B cell (primary cell): ENCODE measurements at places on chromosomes 16 and 17.
A peak's percentile ranks its signal among the peaks of the same experiment; 100 is the strongest.

- no peak for DNase-seq
These were observed 29.8 kb downstream of the PLD6 start for GRCh38 chr17:17176341-17176740.

DNA sequence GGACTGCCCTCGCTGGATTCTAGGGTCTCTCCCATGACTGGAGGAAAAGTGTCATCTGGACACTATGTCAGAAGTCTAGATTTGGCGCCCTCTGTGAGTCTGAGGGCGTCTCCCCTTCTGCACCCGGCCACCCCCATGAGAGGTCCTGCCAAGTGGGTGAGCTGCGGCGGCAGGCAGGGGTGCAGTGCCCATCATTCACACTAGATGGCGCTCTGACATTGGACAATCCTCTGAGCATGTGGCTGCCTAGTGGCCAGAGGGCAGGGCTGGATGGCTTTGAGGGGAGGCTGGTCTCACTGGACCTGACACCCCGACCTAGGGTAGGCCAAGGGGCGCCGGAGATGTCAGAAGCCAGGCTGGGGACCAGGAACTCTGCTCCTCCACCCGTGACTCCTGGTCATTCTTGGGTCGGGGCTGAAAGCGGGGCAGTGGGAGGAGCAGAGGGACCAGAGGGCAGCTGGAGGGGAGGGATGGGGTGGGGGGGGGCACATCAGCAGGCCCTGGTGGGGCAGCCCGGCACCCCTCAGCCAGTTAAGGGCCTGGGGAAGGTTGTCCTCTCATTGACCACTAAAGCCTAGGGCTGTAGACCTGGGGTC, 28.0 kb downstream of the MRM1 start:
- peak; percentile 80 for DNase-seq

- DNase-seq = no peak
These were observed 7.2 kb upstream of the G6PC1 start for GRCh38 chr17:42893359-42893758.

GRCh38 chr16:58384437-58385055, 7.7 kb upstream of the GINS3 start:
- DNase-seq = no peak

DNA sequence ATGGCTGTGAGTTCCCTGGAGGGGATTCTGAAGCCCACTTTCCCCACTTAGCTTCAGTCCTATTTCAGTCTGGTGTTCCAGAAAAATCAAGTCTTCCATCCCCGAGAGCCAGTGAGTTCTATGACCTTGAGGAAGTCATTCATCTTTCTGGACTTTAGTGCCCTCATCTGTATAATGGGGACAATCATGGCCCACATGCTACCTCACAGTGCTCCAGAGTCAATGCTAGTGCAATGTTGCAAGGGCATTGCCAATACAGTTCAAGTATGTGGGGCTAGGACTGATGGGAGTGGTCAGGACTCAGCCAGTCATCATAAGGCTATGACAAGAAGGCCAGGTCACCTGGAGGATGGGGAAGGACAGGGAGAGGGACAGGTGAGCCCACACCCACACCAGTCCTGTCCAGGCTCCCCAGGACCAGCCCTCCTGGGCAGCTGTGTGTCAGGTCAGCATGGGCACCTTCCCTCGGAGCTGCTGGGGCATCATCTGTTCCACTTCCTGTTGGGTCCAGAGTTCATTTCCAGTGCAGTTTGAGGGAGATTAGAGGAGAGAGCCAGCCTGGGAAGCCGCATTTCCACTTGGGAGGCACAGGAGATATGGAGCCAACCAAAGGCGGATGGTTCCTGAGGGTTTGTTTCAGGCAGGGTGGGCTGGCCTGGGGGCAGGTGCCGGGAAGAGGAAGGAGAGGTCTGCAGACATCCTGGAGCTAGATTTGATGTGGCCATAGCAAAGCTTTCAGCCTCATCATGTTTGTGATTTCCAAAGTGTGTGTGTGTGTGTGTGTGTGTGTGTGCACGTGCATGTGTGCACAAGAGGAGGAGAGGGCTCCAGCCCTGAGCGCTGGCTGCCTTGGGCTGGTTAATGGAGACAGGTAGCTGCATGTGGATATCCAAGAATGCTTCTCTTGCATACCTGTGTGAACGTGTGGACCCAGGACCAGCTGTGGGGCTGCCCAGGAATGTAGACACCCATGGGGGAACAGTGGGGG, 3.9 kb upstream of the WNT9B start:
- no peak for DNase-seq

GRCh38 chr17:6567528-6568183, 11.3 kb upstream of the PITPNM3 start:
- DNase-seq = no peak

DNA sequence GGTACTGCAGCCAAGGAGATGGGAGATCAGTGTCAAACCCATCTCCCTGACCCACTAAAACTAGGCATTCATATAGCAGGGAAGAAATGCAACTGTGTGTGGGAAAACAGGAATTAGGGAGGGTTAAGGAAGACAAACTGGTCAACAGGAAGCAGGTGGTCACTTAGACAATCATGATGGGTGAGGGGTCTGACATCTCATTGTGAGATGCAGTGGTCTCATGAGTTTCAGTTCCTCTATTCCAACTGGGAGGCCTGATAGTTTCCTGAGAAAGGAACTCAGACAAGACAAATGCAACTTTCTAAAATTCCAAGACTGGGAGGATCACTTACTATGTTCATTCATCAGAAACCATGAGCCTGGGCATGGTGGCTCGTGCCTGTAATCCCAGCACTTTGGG, 361.4 kb upstream of the C16orf82 start:
- DNase-seq = no peak

- no peak for DNase-seq
These were observed 3.2 kb upstream of the SOX8 start for GRCh38 chr16:978403-978802.

- peak; percentile 64 for DNase-seq
These were observed 27.2 kb downstream of the CLEC16A start for GRCh38 chr16:10971560-10971961.

GRCh38 chr16:84559311-84559932, 55.0 kb upstream of the MEAK7 start:
- DNase-seq = no peak

DNA sequence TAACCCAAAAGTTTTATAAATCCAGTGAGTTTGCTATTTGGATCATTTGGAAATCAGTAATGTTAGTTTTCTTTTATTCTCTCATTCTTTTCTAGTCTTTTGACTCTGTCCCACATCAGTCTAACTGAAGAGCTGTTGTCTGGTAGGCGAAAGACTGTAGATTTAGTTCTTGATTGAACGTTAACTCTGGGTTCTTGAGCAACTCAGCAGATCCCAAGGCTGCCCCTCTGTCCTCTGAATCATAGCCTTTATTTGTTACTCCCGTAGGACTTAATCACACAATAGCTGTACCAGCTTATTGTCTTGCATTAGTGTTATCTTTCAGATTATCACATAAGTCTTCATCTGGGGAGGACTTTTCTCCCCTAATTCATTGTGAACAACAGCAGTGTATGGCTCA, 119.3 kb upstream of the TOM1L1 start:
- DNase-seq = no peak

- DNase-seq = no peak
These were observed 113.8 kb downstream of the CYB561 start for GRCh38 chr17:63332286-63332685.

DNA sequence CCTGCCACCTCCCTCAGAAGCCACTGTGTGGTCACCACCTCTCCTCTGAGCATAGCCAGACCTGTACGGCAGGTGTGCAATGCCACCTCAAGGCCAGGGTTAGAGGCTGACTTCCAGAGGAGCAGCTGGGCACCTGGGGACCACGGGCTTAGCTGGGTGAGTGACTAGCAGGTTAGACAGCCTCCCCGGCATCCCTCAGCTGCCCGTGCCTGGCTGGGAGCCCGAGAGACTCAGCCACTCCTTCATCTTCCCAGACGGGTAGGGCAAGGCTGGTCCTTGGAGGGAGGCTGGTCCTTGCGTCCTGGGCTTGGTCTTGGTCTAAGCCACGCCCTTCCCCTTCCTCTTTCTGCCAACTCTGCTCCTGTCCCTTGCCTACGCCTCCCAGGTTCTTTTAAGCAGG, 7.8 kb downstream of the CRHR1 start:
- DNase-seq = no peak

DNA sequence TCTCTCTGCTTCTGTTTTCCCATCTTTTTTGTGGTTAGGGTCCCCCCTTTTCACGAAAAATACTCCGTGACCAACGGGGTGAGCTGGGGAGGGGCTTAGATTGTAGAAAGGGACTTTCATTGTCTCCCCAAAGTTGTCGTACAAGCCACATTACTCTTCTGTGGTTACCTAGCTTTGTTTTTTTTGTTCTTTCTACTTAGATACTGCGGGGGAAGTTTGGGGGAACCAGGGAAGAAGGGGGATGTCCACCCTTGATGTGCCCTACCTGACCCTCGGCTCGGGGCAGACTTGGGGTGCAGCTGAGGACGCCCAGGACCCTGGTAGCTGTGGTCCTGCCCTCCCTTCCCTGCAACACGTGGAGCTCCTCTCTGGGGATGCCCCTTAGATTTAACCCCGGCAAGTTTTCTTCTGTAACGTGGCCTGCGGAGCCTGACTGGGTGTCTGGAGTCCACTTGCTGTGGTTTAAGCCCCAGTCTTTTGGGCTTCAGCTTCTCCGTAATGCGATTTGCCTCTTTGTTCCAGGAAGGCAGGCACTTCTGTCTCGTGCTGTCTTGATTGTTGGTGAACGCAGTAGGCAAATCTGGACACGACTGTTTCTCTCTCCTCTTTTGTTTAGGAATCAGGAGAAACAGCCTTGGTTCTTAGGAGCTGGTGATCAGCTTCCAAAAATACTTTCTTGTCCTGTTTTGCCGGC, 892 bp downstream of the ABCC1 start:
- peak; percentile 61 for DNase-seq

DNA sequence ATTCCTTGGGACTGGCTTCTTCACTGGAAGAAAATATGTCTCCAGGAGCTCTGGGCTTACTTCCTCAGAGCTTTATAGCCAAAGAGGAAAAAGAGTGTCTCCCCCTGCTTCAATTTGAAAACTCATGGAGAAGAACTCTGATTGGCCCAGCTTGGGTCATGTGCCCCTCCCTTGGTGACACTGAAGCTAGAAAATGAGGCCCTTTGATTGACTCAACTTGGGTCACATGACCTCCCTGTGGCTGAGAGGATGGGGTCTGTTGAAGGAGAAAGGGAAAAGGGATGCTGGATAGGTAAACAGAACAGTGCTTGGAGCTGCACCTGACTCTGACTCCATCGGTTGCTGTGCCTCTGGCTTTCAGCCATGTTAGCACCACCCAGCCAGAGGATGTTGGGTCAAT, 70.6 kb upstream of the KSR1 start:
- DNase-seq = no peak

DNA sequence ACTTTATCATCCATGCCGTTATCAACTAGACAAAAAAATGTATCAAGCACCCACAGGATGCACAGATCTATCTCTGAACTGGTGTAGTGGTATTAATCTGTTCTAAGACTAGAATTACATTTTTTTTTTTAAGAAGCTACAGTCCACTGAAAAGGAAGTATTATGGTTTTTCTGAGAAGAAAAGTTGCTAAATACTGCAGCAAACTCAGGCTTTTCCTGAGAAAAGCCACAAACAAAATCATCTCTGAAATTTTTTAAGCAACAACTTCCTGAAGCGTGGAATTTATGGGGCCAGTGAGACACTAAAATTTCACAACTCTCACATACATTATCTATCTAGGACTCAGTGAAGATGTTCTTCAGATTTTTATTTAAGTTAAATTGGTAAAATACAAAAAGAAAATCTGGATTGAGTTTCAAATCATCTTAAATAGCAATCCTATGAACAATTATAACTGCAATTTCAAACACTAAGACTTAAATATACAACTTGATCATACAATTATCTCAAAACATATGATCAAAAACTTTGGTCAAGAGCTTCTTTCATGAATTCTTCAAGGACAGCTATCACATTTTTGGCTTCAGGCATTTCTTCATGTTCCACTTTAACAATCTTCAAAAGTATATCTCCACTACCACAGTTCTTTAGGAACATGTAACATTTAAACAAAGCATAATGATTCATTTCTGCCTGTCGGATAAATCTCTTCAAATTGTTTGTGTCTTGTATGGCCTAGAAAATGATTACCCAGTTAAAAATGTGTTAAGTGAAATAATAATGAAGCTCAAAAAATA, 10.5 kb downstream of the C17orf75 start:
- no peak for DNase-seq

- DNase-seq = no peak
These were observed 56.0 kb downstream of the SHISA6 start for GRCh38 chr17:11296994-11297393.

- peak; percentile 98 for DNase-seq
These were observed at the start of gene MON1B for GRCh38 chr16:77190478-77191258. TSS of gene MON1B (plus strand) at chr16:77191190. CDS start at chr16:77191486, 296 bp downstream.

DNA sequence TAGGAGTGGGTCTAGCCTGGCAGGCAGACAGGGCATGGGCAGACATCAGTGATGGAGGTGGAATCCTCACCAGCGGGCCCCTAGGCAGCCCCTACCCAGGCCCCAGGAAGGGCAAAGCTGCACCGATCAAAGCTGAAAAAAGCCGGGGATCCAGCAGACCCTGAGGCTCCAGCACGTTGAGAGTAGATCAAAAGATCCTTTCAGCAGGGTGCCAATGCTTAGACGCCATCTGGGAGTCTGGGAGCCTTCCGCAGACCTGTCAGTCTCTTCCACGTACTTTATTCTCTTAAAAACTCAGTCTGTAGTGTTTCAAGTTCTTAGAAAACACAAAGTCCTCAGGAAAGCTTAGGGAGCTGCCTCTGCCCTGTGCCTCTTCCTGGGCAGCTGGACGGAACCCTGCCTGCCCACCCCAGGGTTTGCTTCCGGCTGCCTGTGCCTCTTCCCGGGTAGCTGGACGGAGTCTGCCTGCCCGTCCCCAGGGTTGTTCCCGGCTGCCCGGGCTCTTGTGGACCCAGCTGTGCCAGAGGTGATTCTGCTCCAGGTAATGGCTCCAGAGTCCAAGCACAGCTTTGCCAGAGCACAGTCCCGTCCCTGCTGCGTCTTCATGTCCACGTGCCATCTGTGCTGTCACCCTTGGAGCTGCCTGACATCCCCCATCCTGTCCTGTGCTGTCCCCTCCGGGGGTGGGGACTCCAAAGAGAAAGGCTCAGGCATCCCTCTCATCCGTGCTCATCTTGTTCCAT, 50.8 kb upstream of the PVALEF start:
- DNase-seq = no peak
